NCI-H146 (cell line): ENCODE measurements at places on chromosomes 6 and 20.

DNA sequence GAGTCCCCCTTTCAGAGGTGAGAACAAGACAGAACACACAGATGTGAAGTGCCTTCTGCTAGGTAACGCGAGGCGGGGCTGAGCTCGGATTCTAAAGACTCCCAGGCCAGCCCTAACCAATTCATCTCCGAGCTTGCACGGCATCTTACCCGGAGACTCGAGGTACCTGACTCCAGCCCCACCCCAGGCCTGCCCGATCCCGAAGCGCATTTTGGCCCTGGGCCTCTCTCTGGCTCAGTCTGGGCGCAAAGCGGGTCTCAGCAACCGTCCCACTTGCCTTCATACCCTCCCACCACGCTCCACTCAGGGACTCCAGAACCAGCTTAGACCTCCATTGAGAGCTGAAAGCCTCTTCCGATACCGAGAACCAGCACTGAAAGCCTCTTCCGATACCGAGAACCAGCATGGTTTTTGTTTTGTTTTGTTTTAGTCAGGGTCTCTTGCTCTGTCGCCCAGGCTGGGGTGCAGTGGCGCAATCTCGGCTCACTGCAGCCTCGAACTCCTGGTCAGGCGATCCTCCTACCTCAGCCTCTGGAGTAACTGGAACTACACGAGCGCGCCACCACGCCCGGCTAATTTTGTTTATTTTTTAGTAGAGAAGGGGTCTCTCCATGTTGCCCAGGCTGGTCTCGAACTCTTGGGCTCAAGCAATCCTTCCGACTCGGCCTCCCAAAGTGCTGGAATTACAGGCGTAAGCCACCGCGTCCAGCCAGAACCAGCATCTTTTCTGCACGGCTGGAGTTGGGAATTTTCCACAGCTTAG, 557 bp upstream of the DYNLRB1 start:
- peak; percentile 71 for DNase-seq

DNA sequence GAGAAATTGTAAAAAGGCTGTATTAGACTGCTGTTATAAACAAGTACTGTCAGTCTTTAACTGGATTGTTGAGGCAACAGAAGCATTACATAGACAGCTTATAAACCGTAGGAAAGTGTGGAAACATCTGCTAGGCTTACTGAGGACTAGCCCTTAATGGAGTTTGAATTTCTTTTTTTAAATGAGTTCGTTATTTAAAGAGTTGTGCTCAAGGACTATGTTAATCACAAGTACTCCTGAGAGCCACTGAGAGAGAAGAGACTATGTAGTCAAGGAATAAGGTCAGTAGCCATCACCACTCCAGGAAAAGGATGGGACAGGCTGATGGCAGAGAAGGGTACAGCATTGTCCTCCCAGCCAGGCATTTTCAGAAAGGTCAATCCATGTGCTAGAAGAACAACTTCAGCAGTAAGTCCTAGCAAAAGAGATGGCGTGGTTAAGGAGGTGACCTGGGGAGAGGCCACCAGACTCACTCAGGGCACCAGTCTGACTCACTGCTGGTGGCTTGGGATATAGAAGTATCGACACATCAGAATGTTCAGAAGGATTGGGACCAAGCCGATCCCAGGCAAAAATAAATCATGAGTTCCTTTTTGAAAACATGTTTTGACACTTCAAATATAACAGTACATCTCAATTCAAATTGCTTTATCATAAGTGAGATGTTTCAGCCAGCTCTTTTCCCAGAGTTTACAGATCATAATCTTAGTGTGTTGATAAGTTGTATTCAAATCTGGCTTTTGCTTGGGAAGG, 6.4 kb downstream of the RPS12 start:
- DNase-seq: no peak

DNA sequence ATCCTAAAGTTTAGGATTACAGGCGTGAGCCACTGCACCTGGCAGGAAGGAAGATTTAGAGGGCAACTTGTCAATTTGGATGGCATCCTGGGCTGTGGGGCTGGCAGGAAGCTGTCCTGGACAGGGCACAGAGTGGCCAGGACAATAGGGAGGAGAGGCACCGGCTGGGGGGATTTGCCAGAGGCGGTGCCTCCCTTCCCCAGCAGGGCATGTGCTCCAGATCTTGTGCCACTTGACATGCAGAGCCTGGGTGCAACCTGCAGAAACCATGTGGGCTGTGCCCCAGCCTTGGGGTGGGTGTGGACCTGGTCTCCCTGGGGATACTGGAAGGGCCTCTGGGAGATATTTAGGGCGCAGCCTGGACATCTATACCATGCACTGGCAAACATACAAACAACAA, 58.6 kb upstream of the EEF1A1 start:
- no peak for DNase-seq

GRCh38 chr6:167056370-167056769, 57.2 kb downstream of the CEP43 start:
- no peak for DNase-seq

- DNase-seq: no peak
Observed at GRCh38 chr6:40584741-40585140, 2.4 kb downstream of the LRFN2 start.

GRCh38 chr6:63663147-63663955, 27.7 kb downstream of the PHF3 start:
- no peak for DNase-seq

- no peak for DNase-seq
Observed at GRCh38 chr6:12474167-12475140, 184.3 kb downstream of the EDN1 start.

- DNase-seq: peak; percentile 14
Observed at GRCh38 chr6:126054258-126054702, 67.9 kb downstream of the TRMT11 start.

DNA sequence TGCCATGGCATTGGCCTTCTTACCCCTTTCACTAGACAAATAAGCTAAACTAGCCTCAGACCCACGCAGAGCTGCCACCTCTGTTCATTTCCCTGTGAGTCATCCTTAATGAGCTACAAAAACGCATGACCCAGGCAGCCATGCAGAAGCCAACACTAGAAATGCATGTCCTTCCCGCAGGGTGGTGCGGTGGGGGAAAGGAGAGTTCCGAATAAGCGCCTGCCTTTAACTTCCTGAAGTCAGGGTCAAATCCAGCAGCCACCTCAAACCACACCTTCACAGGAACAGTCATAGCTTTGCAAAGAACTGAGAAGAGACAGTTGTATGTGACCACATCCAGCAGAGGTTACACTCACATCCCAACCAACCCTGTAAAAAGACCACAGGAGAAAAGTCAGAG, 40.4 kb downstream of the IRF4 start:
- DNase-seq: no peak

DNA sequence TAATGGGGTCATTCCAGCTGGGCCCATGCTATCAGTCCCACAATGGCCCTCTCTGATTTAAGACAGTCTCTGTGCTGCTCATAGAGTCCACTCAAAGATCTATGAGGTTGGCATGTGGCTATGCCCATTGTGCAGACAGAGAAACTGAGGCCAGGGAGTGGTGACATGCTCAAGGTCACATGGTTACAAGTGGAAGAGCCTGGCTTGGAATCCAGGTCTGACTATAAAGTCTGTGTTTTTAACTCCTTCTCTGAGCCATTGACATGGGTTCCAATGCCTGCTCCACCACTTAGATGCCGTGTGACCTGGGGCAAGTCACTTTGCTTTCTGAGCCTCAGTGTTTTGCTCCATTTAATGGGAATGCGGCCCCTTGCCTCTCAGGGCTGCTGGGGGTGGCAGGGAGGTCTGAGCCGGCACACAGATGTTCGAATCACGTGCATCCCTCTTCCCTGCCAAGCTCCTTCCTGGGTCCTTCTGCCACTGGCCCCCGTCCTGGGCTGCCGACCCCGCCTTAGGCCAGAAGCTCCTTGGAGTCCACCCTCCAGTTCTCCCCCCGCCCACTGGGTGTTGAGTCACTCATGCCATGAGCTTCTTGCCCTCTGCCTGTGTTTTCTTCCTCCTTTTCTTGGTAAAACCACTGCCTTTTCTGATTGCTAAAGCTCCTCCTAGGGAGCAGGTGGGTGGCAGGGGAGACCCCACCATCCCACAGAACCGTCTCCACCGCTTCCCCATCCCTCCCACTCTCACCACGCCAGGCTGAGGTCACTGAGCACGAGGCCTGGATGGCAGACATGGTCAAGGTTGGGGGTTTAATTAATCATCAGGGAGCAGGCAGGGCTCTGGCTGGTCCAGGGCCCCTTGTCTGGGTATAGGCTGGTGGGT, 35.7 kb downstream of the CEBPB start:
- no peak for DNase-seq

- peak; percentile 13 for DNase-seq
Observed at GRCh38 chr6:69232911-69233448, 563.8 kb downstream of the LMBRD1 start.

DNA sequence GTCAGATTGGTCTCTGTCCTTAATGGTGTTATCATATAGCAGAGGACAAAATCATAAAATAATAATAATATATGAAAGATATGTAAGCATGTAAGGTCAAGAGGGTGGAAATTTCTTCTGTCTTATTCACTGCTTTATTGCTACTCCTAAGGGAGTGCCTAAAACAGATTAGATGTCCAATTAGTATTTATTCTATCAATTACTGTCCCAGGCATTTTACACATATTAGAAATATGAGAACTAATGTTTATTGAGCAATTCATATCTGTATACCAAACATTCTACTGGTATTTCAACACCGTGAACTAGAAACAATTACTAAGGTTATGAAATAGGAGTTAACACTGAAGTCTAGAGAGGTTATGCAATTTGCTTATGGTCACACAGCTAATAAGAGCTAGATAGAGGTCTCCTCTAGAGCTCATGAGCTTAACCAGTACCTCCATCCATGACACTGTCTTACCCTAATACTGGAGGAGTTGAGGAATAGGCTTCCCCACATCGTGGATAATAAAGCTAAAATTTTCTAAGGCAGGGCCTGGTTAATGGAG, 302.3 kb downstream of the PLCB1 start:
- DNase-seq: no peak

DNA sequence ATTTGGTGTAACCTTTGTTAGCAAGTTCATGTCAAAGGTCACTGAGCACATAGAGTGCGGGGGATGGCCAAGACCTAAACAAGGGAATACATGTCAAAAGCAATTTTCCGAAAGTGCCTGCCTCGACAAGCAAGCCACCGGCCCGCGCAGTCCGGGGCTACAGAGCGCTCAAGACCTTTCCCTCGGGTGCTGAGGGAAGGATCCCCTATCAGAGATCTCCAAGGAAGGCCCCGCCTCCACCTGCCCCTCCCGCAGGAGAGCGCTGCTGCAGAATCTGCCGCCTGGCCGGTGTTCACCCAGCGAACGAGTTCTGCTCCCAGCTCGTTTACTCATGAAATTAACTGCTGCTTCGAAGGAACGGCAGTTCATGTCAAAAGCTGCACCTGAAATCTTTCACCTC, 252.7 kb downstream of the BMP7 start:
- no peak for DNase-seq
